ENCODE measurements at places on chromosomes 2 and 18.

GRCh38 chr2:147135376-147135775 is 709.5 kb upstream of the ACVR2A start:
- DNase-seq: no peak

- no peak for DNase-seq
These were observed 172.7 kb downstream of the HRH4 start for GRCh38 chr18:24633121-24633520.

DNA sequence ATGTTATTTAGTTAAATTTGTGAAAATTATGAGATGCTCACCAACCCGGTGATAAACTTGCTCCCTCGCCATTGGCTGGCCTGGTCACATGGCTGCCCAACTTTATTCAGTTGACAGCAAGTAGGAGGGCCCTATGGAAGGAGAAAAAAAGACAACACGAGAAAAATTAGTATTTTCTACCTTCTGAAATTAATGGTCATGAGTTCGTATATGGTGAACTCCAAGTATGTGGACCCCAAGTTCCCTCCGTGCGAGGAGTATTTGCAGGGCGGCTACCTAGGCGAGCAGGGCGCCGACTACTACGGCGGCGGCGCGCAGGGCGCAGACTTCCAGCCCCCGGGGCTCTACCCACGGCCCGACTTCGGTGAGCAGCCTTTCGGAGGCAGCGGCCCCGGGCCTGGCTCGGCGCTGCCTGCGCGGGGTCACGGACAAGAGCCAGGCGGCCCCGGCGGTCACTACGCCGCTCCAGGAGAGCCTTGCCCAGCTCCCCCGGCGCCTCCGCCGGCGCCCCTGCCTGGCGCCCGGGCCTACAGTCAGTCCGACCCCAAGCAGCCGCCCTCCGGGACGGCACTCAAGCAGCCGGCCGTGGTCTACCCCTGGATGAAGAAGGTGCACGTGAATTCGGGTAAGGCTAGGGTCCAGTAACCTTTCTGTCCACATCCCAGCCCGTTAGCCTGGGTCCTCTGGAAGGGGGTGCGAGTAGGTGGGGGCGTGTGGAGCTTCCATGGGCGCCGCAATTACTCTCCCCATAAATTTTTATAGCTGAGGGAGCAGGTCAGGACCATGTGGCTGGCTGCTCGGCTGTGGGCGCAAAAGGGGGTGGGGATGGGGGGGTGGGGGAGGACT is at the start of gene HOXD4:
HOXD4 (plus strand) TSS at position 109 of the 846 bp plus-strand sequence; CDS start at position 193, 84 bp downstream.
- DNase-seq: no peak

DNA sequence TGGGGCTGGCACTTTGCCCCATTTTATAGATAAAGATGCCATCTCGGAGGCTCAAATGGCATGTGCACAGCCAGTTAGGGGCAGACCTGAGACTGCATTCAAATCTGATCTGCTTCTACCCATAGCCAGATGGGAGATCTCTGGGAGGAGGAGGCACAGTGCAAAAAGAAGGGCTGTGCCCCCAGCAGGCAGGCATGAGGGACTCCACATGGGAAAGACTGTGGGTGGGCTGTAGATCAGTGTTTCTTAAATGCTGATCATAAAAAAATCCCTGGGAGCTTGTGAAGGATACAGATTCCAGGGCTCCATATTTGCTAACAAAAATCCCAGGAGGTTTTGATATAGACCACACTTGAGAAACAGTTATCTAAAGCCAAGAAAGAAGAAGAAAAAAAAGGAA is 15.2 kb downstream of the PAX8 start:
- DNase-seq: no peak

DNA sequence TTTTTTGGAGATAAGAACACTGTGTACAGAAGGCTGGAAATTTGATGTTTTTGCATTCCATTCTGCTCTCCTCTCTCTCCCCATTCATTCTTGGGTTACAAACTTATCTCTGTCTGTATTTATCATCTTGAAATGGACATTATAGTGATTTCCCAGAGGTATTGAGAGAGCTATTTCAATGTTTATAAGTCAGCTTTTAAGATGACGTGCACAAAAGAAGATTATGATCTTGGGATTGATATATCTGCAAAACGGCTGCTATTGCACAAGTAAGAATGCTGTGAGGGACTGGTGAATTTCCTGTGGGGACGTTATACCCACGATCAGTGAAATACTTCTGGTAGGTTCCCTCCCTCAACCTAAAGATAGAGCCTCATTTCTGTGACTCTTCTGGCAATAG is 61.0 kb upstream of the DTNA start:
- no peak for DNase-seq

- no peak for DNase-seq
These were observed 3.1 kb downstream of the DLX1 start for GRCh38 chr2:172088245-172089004.

DNA sequence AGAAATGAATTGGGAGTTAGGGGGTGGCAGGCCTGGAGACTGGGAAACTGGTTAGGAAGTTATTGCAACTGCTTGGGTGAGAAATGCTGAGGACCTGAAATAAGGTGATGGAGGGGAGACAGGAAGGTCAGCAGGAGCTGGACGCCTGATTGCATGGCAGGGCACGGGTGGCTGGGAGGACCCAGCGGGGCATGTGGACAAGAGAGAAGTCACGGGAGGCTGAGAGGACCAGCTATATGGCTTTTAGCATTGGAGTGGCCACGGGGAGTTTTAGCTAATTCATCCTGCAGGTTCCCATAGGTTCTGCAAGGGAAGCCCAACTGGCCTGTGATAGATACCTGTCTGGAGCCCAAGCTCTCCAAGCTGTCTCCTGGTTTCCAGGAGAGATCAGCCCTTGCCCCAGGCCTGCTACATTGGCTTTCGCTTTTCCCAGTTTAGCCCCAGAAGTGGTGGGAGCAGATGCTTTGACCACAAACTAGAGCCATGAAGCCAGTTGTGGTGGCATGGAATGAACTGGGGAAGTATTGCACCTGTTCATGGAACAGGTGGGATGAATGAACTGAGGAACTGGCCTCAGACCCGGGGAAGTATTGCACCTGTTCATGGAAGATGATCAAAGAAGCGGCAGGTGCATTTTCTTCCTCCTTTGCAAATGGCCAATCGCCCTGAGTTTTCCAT is 93.6 kb upstream of the TAF1B start:
- no peak for DNase-seq

GRCh38 chr2:33209976-33210375 is 263.2 kb downstream of the LTBP1 start:
- DNase-seq: no peak

DNA sequence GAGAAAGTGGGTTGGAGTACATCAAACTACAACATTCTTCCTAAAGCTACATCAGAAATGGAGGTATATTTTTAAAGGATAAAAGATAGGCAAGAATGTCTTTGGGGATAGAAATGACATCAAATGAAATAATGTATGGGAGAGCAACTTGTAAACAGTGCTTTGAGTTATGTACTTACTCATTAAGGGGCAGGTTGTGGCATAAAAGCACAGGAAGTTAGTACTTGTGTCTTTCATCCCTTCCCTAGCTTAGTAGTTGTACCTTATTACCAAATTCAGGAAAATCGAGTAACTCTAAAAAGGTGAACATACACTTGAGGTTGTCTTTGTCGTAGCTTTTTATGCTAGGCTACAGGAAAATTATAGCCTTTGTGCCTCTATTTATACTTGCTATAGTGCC is 28.9 kb downstream of the PPP1CB start:
- DNase-seq: no peak

DNA sequence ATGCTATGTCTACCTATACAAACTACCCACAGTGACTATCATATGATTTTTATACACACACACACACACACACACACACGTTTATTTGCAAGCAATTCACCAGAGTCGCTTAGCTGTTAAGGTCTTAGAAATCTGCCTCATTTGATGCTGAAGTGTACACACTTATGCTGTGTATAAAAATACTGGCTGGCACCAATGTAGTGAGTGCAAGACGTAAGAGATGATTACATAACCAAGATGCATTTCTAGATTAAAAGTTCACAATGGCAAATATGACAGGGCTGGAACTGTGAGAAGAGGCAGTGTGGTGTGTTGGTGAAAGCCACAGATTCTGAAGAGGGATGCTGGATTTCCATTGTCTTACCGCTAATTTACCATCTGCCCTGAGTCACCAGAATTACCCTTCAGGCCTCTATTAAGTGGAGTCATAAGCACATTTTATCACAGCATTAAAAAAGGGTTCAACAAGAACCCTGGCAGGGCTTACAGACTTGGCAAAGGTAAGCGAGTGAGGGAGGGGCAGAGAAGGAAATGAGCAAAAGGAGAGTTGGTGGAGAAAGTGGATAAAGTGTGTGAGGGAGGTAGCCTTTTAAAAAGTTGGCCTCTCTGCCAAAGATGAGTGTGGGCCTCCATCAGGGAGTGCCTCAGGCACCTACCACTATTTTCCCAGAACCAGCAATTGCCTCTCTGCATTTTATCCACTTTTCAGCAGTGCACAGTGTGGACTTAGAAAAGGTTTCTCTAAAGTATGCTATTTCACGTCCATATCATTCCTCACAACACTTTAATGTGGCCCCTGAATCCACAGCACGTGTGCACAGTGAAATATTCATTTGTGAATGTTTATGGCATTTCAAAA is 21.5 kb downstream of the MEIS1 start:
- no peak for DNase-seq

GRCh38 chr2:29075894-29076705 is 1.8 kb upstream of the PCARE start:
- DNase-seq: no peak

GRCh38 chr2:69979902-69980807 is 18.7 kb upstream of the ASPRV1 start:
- DNase-seq: no peak

GRCh38 chr18:70154591-70155194 is 50.8 kb downstream of the RTTN start:
- no peak for DNase-seq

- no peak for DNase-seq
These were observed 279.3 kb downstream of the CDH19 start for GRCh38 chr18:66324616-66325015.

GRCh38 chr2:63834401-63834800 is 7.3 kb upstream of the UGP2 start:
- DNase-seq: no peak

GRCh38 chr2:37833423-37833822 is 91.7 kb upstream of the RMDN2 start:
- DNase-seq: no peak

DNA sequence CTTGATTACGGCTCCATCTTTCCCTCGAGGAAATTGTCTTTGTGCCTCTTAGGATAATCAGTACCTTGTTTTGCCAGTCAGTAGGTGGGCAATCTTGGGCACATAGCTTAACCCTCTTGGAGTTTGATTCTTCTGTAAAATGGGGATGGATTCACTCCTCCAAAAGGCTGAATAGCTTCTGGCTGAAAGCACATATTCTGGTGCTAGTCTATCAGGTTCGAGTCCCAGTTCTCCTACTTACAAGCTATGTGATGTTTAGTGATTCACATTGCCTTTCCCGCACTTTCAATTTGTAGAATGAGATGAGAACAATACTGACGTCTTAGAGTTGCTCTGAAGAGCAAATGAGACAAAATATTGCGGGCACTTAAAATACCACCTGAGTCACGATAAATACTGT is 43.9 kb downstream of the ATIC start:
- DNase-seq: no peak

DNA sequence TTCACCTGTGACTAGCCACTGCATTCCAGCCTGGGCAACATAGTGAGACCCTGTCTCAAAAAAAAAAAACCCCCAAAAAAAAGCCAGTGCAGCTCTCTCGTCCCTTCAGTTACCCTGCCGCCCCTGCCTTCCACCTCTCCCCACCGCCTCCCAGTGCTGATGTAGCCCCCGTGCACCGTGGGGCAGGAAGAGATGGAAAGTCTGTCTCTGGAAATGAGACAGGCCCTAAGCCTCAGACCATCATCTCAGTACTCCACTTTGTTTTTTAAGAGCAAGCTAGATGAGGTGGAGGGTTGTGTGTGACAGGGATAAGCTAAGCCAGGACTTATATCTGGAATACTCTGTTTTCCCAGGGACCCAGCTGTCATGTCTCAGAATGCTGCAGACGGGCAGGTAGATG is 32.0 kb downstream of the MERTK start:
- no peak for DNase-seq
